ENCODE measurements at places on chromosomes 4 and X. TPM values are rescaled to one million over a fixed set of nuclear protein-coding genes. Genes with fewer than 3 reads are reported as not detected.
A peak's percentile ranks its signal among the peaks of the same experiment; 100 is the strongest.

Gene ITGB1BP2
- total RNA-seq: 0.84 TPM

Gene DNAAF6
- total RNA-seq: not detected

Gene TXK
- total RNA-seq: 1.6 TPM

Gene BMPR1B
- 0.45 TPM for total RNA-seq

Gene CORIN
- total RNA-seq: 0.61 TPM

- no peak for DNase-seq
Observed at GRCh38 chrX:57596516-57596915, 4.7 kb downstream of the ZXDB start.

DNA sequence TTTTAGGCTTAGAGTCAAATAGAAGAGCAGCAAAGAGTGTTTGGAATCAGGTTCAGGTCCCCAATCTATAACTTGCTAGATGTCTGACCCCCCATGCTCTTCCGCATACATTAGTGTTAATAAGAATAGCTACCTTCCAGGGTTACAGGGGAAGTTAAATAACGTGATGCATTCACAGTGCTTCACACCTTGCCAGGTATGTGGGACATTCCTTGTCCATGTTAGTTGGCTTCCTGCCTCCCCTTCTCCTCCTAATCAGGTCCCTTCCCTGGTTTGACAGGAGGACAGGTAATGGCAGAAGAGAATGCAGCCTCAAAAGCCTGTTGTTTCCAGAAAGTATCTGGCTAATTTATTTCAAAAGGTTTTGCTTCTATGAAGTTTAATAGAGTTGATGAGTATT, 248.7 kb downstream of the MID1IP1 start:
- DNase-seq: no peak

DNA sequence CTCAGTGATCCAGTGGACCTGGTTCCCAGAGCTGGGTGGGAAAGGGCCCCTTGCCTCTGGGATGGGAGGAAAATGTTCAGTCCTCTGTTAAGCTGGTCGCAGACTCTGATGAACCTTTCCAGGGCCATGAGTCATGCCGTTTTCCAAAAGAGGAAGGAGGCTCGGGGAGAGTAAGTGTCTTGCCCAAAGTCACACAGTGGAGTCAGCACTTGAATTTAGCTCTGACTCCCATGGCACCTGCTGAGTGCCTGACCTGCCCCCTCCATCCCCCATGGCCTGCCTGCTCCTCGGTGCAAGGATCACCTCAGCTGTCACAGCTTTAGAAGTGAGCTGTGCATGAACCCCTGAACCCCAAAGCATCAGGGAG, 14.0 kb upstream of the KIAA0232 start:
- DNase-seq: no peak

DNA sequence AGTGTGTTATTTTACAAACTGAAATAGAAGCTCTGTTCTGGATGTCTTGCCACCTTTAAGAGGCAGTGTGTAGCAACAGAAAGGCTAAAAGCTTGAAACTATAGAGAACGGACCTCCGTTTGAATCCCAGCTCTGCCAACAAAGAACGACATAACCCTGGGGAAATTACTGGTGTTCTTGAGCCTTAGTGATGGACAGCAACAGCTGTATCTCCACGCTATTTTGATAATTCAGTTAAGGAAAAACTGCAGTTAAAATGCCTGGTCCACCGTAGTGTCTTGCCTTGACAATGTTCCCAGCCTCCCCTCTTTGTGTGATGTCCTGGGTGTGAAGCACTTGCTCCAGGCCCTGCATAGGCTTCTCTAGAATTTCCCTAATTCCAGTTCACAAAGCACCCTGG, 256.8 kb upstream of the HS3ST1 start:
- DNase-seq: no peak

DNA sequence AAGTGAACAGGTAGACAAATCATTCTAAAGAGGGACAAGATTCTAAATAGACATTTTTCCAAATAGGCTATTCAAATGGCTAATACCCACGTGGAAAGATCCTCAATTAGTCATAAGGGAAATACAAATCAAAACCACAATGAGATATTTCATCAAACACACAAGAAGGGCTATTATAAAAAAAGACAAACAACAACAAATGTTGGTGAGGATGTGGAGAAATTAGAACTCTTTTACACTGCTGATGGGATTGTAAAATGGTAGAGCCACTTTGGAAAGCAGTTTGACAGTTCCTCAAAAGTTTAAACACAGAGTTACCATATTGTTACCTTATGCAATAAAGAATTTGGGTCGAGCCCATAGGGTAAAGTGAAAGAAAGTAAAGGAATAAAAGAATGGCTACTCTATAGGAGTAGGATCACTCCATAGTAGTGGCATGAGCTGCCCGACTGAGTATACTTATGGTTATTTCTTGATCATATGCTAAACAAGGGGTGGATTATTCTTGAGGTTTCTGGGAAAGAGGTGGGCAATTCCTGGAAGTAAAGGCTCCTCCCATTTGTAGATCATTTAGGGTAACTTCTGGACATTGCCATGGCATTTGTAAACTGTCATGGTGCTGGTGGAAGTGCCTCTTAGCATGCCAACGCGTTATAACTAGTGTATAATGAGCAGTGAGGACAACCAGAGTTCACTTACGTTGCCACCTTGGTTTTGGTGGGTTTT, 58.9 kb upstream of the FAM9C start:
- DNase-seq: no peak

- DNase-seq: no peak
Observed at GRCh38 chr4:67746797-67747495, 7.2 kb downstream of the GNRHR start.

- DNase-seq: no peak
Observed at GRCh38 chr4:4761128-4761982, 98.1 kb upstream of the MSX1 start.

GRCh38 chrX:1507511-1508463, 29.2 kb downstream of the P2RY8 start:
- peak; percentile 88 for DNase-seq

Data from mesenteric fat pad (tissue), 1 donor.